ENCODE measurements at places on chromosomes 3 and 15. TPM values are rescaled to one million over a fixed set of nuclear protein-coding genes. Genes with fewer than 3 reads are reported as not detected.
A peak's percentile ranks its signal among the peaks of the same experiment; 100 is the strongest.

GRCh38 chr3:56830884-56831283, 29.1 kb upstream of the ARHGEF3 start:
- DNase-seq, result no peak

- DNase-seq, result peak; percentile 36
These were observed 17.3 kb downstream of the C3orf18 start for GRCh38 chr3:50550079-50550736.

DNA sequence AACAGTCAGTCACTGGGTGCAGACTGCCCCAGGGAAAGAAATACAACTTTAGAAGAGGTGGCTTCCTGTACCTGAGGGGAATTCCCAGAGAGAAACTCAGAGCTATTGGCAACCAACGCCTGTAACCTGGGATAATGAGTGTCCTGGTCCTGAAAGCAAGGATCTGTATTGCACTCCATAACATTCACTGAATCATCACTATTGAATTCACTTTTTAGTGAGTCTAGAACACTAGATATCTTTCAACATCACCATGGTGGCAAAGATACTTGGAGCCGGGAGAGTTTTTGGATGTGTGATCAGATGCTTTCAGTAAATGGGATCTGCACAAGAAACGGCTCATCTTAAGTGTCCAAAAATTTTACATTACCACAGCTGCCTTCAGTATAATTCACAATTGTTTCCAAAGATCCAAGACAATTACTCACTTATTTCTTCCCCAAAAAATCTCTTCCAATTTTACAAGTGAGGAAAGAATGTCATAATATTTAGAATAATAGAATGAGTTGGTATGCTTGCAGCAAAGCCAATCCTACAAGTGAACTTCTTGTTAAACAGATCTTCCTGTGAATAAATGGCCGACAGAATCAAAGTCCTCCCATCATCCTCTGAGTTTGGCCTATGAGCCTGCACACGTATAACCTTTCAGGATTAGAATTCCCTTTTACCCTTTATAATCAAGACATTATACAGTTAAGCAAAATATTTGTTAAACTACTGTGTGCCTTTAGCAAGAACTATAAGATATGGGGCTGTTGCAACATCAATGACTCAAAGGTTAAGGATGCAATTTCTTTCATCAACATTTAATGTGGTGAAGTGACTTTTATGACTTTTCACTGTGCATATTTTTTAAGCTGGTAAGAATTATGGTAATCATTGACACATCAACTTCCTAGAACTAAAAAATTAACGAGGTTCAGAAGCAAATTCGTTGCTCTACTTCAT, 243.3 kb upstream of the COL8A1 start:
- DNase-seq, result peak; percentile 33

The MRAS gene
- total RNA-seq, result 1.3 TPM

GRCh38 chr15:41678742-41679141, 18.5 kb downstream of the MGA start:
- DNase-seq, result no peak

GRCh38 chr3:170200987-170201386, 19.5 kb upstream of the PHC3 start:
- DNase-seq, result no peak

GRCh38 chr3:183884097-183884426, 618 bp downstream of the PARL start:
- DNase-seq, result no peak

DNA sequence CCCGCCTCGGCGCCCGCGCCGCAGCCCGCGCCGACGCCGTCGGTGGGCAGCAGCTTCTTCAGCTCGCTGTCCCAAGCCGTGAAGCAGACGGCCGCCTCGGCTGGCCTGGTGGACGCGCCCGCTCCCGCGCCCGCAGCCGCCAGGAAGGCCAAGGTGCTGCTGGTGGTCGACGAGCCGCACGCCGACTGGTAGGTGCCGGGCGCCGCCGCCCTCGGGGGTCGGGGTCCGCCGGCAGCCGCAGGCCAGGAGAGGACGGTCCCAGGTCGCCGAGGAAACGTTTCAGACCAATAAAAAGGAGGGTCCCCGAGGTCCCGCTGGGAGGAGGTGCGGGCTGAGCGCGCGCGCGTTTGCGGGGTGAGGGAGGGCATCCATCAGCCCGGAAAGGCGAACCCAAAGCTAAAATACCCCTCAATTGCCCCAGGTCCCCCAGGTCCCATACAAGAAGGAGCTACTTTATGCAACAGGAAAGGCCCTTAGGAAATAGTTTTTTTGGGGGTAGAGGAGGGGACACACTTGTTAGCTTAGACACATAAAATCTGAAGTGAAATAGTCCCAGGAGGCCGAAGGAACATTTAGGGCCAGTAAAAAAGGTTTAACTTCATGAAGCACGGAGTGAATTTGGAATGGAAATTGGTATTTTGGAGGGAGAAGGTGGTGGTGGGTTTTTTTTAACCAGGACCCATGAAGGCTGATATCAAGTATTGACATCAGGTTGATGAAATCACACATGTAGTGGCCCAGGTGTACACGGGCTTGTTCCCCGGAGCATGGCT, 739 bp downstream of the SYN2 start:
- no peak for DNase-seq

The HCLS1 gene
- total RNA-seq, result not detected

The TMEM212 gene
- 0.05 TPM for total RNA-seq

The SLC35G2 gene
- 1.3 TPM for total RNA-seq

DNA sequence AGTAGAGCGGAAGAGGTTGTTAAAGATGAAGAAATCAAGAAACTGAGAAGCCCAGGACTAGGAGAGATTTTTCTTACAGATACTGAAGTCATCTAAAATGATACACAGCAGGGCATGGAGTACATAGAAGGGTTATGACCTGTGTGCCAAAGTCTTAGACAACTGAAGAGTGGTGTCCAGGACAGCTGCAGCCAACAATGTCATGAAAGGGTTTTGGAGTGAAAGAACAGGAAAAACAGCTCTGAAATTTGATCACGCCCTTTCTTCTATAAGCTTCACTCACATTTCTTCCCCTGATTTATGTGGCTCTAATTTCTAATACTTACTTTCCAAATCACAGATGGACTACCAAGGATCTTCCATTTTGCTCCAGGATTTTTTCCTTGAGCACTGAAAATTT, 3.0 kb downstream of the CFAP20DC start:
- no peak for DNase-seq

The CCDC71 gene
- total RNA-seq, result 12.4 TPM

DNA sequence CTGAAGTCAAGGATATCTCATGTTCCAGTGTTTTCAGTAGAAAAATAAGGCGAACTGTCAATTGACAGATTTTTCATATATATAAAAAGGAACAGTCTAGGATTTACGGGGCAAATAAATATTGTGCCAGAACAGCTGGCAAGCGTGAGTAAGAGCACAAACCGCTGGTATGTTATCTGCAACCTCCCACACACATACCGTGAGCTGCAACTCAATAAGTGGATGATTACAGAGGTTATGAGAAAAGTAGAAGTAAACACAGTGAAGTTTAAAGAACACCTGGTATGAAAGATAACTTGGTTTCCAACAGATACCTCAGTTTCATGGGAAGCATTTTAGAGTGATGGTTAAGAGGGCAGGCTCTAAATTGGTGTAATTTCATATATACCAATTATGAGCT, 733.4 kb downstream of the TUSC7 start:
- no peak for DNase-seq

DNA sequence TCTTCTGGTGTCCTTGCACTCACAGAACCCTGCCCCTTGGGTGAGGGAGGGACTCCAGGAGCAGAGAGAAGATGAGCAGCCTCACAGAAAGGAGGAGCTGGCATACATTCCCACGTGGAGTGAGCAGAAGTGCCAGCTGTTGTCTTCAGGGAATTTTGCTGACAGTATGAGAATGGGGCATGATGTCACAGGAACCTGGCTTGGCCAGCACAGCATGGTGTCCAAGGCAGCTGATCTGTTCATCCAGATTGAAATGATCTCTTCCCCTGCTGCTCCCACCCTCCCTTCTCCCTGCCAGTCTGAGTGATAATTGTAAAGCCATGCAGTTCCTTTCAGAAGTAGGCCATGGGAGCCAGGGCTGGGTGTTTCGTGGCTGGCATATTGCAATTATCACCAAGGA, 53.3 kb downstream of the GJD2 start:
- DNase-seq, result no peak

DNA sequence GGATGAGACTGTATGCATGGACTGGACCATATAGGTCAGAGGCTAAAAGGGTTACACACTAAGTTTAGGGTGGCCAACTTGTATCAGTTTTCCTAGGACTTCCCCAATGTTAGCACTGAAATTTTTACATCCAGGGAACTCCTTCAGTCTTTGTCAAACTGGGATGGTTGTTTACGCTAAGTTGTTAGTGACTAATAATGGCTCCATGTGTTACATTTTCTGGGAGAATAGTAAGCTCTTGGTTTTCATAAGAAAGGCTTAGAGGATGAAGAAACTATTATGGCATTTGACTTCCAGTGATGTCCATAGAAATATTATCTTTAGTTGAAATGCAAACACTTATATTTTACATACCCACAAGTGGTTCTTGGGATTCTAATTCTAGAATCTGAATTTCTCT, 57.9 kb upstream of the ST3GAL6 start:
- DNase-seq, result no peak

- DNase-seq, result no peak
These were observed 26.7 kb downstream of the SIAH2 start for GRCh38 chr3:150736316-150736719.
